ENCODE measurements at places on chromosomes 6 and 20.

GRCh38 chr6:17093686-17094085, 8.2 kb upstream of the STMND1 start:
- DNase-seq, result no peak

DNA sequence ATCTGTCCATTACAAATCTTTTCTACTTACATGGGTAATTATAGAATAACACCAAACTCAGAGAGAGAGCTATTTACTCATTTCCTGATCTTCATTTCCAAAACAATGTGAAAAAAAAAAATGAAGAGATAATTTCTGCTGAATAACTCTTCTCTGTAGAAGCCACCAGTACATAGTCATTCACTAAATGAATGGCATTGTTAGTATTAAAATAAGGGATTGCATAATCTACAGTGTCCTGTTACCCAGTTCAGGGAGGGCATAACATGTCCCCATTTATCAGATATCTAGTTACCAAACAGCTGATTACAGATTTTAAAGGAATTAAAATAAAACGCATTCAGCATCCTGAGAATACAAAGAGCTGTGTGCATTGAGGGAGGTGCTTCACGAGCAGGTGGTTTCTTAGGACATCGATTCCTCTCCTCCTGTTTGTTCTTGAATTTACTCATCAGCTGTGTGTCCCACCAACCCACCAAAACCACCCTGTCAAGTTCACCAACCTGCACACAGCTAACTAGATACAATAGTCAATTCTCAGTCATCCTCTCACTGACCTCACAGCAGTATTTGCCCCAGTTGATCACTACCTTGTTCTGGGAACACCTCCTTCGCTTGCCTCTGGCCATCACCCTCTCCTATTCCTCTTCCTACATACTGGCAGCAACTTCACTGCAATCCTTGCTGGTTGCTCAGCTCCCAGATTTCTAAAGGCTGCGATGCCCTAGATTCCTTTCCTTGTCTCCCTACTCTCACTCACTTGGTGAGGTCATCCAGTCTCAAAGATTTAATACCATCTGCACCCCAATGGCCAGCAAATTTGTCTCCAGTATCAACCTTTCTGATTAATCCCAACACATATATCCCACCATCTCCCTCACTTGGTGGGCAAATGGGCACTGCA, 18.7 kb downstream of the CNKSR3 start:
- no peak for DNase-seq

- no peak for DNase-seq
Measured at GRCh38 chr6:97947841-97948240, 664.8 kb upstream of the MMS22L start.

DNA sequence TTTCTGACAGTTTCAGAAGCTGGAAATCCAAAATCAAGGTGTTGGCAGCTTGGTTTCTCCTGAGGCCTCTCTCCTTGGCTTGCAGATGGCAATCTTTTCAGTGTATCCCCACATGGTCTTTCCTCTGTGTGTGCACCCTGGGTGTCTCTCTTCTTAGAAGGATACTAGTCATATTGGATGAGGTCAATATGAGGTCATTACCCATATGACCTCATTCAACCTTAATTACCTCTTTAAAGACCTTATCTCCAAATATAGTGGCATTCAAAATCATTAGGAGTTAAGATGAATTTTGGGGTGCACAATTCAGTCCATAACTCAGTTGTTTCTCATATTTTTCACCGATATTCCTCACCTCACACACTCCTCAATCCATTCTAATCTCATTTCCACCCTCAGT, 92.4 kb upstream of the TGM3 start:
- no peak for DNase-seq

GRCh38 chr6:797479-798077, 104.6 kb upstream of the EXOC2 start:
- peak; percentile 26 for DNase-seq

DNA sequence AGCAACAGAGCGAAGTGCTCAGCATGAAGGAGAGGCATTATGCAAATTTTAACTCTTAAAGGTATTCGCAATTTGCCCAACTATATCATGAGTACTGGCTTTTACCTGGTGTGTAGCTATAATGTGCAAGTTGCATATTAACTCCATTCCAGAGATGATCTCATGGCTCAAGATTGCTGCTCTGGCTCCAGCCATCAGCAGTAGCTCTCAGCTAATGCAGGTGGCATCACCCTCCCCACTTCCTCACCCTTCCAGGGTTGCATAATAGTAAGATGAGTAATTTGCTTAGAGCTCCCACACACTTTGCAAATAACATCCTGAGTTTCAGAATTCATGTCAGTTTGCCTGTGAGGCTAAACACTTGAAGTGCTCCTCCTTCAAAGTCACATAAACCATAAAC, 15.9 kb upstream of the PCSK2 start:
- no peak for DNase-seq

DNA sequence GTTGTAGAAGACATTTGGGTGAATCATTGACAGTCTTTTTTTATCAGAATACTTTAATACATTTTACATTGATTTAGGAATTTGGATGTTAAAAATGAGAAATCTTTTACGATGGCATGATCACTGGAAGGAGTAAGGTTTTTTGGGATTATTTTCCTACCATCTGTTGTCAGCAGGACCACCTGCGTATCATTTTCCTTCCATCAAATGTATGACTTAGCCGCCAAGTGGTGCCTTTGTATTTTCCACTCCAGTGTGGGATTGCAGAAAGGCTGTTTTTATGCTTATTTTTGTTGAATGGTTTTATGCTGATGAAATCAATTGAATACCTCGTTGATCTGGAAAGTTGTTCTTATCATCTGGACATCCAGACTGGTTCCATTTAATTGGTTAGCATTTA, 35.8 kb downstream of the AKAP12 start:
- DNase-seq, result no peak

- DNase-seq, result no peak
Measured at GRCh38 chr6:133240511-133241085, 559 bp upstream of the EYA4 start.

DNA sequence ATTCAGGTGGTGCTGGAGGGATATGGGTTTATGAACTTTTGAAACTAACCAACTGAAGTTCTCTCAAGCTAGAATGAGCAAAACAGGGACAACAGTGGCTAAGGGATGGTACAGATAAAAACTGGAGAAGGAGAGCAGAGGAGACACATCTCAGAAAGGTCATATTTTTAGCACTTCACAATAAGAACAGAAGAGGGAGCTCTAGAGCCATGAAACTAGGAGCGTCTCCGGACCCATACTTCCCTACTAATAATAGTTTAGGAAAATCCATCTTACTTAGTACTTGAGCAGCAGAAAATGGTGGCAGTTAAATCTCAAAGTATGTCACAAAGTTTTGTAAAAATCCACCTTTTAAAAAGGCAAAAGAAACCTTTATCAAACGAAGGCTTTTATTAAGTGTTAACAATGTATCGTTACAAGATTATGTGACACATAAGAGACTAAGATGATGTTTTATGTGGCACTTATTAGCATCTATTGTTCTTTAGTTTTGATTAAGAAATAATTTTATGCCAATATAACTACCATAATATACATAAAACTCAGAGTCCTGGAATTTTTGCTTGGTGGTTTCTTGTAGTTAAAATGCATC, 278.6 kb downstream of the TBC1D32 start:
- peak; percentile 30 for DNase-seq

GRCh38 chr6:157385482-157385881, 4.5 kb downstream of the ZDHHC14 start:
- peak; percentile 6 for DNase-seq

DNA sequence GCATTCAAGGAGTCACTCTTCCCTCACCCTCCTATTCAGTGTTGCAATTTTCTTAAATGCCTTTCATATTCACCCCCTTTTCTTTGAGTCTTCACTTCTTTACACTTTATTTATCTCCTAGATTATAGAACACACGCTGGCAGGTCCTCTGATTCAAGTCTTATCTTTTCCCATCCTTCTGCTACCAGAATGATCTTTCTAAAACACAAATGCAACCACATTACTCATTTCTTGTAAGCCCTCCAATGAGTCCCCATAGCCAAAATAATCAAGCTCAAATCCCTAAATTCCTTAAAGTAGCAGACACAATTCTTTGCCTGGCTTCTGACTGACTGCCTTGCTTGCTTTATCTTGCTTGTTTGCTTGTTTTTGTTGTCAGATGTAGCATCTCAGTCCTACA, 920.0 kb downstream of the TFAP2A start:
- DNase-seq, result no peak

- DNase-seq, result no peak
Measured at GRCh38 chr6:155077784-155078183, 82.7 kb downstream of the TIAM2 start.

GRCh38 chr6:35219683-35220326, 6.0 kb downstream of the SCUBE3 start:
- no peak for DNase-seq

- no peak for DNase-seq
Measured at GRCh38 chr6:53411451-53411850, 62.7 kb upstream of the ELOVL5 start.

GRCh38 chr6:72580281-72580940, 41.5 kb upstream of the KCNQ5 start:
- no peak for DNase-seq

GRCh38 chr6:166927240-166927934, 29.0 kb downstream of the RNASET2 start:
- DNase-seq, result no peak

DNA sequence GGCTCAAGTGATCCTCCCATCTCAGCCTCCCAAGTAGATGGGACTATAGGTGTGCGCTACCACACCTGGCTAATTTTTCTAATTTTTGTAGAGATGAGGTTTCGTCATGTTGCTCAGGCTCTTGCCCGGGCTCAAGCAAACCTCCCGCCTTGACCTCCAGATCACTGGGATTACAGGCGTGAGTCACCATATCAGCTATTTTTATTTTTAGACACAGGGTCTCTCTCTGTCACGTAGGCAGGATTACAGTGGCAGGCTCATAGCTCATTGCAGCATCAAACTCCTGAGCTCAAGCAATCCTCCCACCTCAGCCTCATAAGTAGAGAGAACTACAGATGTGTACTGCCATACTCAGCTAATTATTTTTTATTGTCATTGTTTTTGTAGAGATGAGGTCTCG, 41.7 kb downstream of the SLC23A2 start:
- DNase-seq, result no peak

DNA sequence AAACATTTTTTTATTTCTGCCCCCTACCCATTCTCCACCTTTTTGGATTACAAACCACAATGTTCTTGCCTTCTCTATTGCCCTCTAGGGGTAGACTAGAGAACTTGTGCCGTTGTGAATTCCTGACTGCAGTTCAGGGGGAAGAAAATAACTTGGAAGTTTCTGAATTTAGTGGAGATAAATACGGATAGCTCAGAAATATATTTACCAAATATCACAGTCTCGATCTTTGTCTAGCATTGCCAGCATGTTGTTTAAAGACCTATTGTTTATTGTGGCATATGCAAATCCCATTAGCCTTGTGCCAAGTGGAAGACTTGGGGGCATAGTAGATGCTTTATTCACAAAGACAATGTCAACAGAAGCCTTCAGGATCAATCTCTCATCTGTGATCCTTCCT, 154.1 kb upstream of the MMS22L start:
- DNase-seq, result no peak

DNA sequence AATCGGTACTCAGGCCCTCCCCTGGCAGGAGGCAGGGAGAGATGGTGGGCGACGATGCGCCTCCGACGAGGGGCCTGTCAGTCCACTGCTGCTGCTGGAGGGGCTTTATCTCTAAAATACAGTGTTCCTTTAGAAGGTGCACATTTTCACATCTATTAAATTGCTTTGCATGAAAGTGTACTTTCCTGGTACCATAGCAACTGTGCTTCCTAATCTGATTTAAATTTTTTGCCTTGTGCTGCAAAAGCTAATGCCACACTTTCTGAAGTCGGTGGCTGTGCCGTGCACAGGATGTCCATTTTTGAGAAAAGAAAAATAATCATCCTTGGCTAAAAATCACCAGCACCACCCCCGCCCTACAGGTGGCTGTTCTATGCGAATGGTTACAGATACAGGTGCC, 262.0 kb upstream of the CDH4 start:
- DNase-seq, result no peak

- DNase-seq, result no peak
Measured at GRCh38 chr20:35901678-35902544, 52.4 kb downstream of the SCAND1 start.

GRCh38 chr20:21546355-21546754, 32.5 kb upstream of the NKX2-2 start:
- no peak for DNase-seq

DNA sequence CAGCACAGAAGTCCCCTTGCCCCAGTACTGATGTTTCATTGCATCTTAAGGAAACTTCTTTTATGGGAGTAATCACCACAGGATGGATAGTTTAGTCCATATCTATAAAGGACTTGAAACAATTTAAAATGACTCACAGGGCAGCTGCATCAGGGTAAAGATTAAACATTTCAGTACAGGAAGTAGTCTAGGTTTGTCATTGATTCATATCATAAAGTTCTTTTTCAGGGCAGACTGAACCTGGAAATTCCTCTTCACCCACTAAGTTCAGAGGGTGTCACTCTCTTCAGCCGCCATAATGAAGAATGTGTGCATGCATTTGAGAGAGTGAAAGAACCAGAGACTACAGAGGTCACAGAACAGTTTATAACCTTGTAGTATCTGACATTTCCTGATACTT, 296.3 kb upstream of the JAG1 start:
- no peak for DNase-seq

- no peak for DNase-seq
Measured at GRCh38 chr6:72916906-72917305, 295.0 kb downstream of the KCNQ5 start.

GRCh38 chr6:74939721-74940620, 265.9 kb downstream of the COL12A1 start:
- no peak for DNase-seq

GRCh38 chr6:26501482-26501986, 1.4 kb downstream of the BTN1A1 start:
- DNase-seq, result peak; percentile 17

DNA sequence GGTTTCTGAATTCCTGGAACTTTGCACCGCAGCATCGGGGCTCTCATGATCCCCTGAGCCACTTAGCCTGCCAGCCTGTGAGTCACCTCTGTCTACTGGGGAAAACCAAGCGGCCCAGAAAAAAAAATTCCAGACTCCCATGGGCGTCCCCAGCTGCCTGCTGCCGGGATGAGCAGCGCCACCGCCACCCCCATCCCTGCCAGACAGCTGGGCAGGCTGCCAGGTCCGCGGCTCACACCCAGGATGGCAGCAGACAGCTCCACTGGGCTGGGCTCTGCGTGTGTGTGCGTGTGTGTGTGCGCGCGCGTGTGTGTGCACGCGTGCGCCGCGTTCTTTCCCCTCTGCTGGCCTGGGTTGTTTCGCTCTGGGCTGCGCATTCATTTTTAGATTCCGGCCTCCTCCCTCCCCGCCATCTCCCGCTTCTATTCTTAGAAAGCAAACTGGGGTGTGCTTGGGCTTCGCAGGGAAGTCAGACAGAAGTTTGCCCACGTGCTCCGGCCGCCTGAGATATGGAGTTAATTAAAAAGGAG, 38.9 kb upstream of the PMEPA1 start:
- DNase-seq, result peak; percentile 55

Measured in CD4-positive, alpha-beta T cell treated with Interleukin-15 for 4 hours (primary cell).